MV-4-11 (cell line): ENCODE measurements at places on chromosomes 16 and 17.

DNA sequence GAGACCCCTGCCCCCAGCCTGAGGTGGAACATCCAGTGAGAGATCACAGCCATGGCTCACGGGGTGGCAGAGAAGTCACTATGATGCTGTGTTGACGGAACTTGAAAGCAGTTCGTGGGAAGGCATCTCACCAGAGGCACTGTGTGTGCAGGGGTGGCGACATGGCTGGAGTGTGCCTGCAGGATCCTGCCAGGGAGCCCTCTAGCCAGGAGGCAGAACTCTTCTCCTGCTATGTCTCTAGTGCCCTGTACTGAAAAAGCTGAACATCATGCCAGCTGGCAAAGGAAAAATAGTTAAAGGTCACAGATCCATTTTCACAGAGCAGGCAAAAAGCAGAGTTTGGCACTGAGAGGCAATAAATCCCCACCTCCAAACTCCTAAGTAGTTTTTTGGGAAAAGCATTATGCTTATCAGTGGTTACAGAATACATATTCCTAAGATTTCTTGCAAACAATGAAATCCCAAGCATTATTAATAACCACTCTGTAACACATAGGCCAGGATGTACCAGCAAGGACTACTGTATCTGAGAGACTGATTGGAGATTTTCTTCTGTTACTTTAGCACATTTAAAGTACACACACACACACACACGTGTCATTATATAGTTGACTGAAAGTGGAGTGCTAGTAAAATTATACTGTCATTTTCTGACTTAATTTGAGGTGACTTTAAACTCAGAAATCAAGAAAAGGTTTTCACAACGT lies 36.8 kb downstream of the TNRC6C start:
- DNase-seq: no peak

DNA sequence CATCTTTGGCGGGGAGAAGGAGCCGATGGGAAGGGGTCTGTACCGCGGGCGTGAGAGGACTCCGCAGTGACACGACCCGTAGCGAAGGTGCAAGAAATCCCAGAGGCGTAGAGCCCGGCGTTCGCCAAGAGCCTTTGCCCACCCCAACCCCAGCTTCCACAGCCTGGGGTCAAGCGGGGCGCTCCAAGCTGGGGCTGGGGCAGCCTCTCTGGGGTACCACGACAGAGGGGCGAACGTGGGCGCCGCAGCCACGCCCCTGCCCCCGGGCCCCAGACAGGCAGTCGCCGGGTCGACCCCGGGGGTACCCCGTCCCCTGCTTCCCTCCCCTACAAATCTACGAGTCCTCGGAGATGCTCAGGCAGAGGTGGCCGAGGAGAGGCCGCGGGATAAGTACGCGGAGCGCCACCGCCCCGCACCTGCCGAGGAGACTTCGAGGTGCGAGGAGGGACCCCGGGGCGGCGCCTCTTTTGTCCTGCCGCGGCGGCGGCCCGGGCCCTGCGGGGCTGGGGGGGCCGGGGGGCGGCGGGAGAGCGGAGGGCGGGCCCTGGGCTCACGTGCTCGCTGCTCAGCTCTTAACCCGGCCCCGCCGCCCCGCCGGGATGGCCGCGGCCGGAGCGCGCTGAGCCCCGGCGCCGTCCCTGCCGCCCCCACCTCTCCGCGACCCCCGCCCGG lies at the start of gene ADAM11:
ADAM11 (plus strand) TSS at position 575 of the 672 bp plus-strand sequence. CDS start 212 bp downstream, outside the sequence.
- DNase-seq: no peak

DNA sequence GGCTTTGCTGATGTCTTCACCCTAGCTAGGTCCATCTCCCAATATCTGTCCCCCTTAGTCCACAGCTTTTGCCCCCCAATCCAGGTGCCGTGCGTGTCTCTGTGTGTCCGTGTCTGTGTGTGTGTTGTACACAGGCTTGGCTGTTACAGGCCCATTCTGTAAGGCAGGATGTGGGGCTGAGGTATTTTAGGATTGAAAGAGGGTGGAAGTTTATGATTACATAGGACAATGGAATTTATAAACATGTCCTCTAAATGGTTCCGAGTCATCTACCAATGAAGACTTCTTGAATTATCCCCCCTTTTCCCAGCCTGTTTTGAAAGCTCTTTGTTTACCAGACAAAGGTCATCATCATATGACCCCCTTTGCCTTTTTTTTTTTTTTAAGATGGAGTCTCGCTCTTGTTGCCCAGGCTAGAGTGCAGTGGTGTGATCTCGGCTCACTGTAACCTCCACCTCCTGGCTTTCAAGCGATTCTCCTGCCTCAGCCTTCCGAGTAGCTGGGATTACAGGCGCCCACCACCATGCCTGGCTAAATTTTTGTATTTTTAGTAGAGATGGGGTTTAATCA lies 21.9 kb downstream of the ACE start:
- DNase-seq: no peak

GRCh38 chr16:69921127-69921526 lies 30.0 kb upstream of the CLEC18A start:
- DNase-seq: no peak
